ENCODE measurements at places on chromosomes 16 and 17.
A peak's percentile ranks its signal among the peaks of the same experiment; 100 is the strongest.

- no peak for DNase-seq
Measured at GRCh38 chr16:49600536-49600935, 226.9 kb downstream of the C16orf78 start.

DNA sequence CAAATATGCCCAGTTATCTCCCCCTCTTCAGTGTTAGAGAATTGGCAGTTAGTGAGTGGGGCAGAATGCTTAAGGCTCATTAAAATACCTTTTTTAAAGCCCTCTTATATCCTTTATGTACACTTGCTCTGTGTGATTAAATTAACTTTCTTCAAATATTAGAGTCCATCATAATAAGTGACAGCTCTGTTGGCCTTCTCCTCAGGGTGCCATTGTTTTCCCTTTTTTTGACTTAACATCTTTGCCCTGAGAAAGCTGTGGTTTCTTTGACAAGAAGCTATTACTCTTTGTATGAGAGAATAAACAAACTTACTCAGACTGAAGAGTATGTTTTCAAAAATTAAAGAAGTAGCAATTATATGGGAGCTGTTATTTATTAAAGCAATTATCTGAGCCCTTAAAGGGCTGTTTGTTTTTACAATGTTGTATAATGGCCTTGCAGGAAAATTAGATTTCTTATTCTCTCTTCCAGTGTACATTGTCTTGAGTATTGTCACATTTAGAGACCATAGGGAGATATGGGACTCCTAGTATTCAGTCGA lies 13.4 kb downstream of the RBBP6 start:
- DNase-seq: no peak

DNA sequence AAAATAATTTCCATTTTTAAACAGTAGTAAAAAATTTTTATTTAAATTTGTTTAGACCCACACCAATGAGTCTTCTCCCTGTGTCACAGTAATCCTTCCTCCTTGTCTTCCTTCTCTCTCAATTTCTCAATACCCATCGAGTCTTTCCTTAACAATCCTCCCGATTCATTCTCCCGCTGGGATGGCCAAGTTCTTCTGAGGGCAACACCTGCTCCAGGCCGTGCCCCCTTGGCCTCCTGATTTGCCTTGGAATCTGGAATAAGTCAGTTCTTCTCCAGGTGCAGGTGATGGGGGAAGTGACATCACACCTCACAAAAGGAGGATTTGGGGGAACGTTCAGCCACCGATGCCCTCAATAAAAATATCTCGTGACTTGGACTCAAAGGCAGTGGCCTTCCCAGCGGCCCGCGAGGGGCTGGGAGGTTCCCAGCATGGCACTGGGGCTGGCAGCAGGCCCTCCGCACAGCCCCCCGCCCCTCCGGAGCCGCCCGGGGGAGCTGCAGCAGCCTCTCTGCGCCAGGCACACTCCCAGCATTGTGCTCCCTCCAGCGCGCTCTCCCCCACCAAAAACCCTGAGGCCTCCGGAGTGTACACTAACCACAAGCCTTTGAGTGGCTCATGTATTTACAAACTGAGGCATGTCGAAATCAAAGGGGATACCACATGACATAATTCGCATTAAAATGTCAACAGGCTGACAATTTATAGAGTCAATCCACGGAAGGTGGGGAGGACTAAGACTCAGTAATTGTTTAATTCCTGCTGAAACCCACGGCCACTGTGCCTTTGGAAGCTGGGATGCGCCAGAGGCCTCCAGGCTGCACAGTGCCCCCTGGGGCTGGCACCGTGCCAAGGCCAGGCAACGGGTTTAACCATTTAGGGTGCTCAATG lies 120.5 kb downstream of the ZFHX3 start:
- peak; percentile 90 for DNase-seq

DNA sequence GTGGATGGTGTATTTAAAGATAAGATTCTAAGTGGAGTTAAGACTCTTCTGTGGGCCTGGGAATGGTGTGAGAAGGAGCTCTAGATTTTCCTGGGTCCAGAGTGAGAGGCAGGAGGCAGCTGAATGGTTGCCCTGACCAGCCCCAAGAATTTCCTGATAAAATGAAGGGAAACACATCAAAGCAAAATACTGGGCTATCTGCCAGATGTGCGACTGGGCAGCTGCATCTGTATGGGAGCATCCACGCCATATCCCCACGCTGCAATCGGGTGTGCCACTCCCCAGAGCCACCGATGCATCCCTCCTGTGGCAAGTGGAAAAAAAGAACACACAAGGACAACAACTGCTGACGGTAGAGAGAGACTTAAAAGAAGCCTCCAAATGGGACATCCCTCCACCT lies 84.3 kb upstream of the COX10 start:
- DNase-seq: no peak

DNA sequence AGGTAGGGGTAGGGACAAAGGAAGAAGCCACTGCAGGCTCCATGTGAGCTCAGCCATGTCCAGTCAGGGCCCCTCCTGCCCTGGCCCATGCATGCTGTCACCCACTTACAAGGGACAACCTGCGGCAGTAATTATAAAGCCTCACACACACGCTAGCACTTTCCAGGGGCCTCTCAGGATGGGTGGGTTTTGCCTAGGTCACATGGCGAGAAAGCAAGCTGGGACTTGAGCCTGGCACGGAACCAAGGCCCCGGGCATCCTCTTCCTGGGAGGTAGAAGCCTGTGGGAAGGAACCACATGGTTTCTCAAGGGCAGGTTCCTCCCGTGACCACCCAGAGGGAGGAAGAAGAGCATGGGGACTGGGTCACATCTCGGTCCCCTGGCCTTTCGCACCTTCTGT lies 7.0 kb downstream of the ZNF319 start:
- DNase-seq: no peak

DNA sequence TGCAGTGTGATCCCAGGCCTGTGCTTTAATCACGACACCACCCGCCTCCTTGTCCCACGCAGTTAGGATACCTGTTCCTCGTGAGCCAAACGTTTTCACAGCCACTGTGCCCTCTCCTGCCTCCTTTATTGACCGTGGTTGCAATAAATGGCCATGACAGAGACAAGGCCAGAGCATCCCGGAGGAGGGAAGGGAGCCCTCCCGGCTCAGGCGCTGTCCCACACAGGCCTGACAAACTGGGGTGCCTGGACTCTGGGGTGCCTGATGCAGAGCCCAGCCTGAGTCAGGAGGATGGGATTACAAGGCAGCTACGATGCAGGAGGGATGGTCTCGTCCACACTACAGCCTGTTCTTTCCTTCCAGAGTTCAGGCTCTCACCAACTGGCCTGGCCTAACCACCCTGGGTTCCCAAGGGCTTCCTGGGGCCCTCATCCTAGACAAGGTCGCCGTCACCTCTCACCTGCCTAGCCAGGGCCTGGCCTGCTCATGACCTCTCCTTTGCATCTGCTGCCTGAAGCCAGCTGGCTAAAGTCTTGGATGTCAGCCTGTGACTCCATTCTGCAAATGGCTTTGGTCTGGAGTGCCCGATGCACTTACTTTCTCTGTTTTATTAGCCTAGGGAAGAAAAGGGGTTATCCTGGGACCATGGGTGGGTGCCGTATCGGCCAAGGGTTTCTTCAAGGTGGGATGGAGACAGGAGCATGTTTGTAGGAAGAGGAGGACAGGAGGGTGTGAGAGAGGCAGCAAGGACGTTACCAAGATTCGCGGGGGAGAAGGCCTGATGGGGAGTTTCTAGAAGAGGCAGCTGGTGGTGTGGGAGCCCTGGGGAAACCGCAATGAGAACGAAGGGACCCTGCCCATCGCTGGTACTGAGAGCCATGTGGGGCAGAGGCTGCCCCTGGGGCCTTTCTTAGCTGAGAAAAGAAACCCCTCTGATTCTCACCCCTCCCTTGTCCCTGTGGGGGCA lies 234.3 kb upstream of the TNRC6C start:
- DNase-seq: no peak

- DNase-seq: no peak
Measured at GRCh38 chr16:4090351-4090851, 25.8 kb downstream of the ADCY9 start.

DNA sequence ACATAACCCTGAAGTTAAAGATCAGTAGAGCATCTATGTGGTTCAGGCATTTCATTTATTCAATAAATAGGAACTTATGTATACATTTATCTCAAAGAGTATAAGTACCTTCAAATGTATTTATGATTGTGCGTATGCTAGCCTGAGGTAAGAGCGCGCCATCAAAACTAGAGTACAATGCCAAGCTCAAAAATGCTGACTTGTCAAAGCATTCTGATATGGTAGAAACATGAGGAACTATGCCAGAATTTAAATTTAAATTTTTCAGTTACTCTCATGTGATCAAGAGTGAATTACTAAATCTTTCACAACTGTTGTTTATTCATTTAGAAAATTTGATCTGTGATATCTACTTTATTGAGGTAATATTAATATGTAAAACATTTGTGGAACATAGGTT lies 225.5 kb upstream of the CDH8 start:
- no peak for DNase-seq

GRCh38 chr16:89842471-89843408 lies 14.5 kb downstream of the SPIRE2 start:
- peak; percentile 16 for DNase-seq

GRCh38 chr17:74854792-74855191 lies 4.9 kb downstream of the GRIN2C start:
- DNase-seq: no peak

GRCh38 chr17:62804822-62805221 lies 3.3 kb downstream of the MARCHF10 start:
- peak; percentile 69 for DNase-seq

DNA sequence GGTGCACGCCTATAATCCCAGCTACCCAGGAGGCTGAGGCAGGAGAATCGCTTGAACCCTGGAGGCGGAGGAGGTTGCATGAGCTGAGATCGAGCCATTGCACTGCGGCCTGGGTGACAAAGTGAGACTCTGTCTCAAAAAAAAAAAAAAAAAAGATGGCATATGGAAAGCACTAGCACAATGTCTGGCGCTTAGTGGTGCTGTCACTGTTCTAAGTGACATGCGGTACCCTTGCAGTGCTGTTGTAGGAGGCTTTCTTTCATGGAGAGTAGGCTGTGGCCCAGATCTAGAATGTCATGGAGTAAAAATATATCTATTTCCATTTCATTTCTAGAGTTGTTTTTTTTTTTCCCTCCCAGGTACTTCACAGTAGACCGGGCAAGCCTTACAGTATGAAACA lies 14.6 kb upstream of the METTL9 start:
- DNase-seq: no peak

- no peak for DNase-seq
Measured at GRCh38 chr17:71828182-71828596, 292.6 kb upstream of the SOX9 start.

- no peak for DNase-seq
Measured at GRCh38 chr17:78185981-78186691, 716 bp downstream of the TK1 start.

DNA sequence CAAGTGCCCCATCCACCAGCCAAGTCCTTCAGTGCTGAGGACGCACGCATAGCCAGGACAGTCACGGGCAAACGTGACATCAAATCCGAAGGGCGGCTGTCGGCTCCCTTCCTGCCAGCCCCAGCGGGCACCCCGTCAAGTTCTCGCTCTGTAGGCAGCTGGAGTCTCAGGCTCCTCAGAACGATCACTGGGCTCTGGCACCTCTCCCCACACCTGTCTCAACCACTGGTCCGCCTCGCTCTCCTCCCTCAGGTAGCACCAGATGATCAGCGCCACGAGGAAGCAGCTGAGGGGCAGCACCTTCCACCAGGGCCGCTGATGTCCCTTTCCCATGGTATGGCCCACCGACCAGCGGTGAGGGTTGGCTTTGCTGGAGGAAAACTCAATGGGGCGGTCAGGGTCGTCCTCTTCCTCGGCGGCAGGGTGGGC lies 422 bp downstream of the UQCC4 start:
- no peak for DNase-seq

- no peak for DNase-seq
Measured at GRCh38 chr16:15747937-15748336, 97.9 kb downstream of the NDE1 start.

- no peak for DNase-seq
Measured at GRCh38 chr17:75476752-75477489, 20.5 kb downstream of the TMEM94 start.

- no peak for DNase-seq
Measured at GRCh38 chr16:28003923-28004322, 59.6 kb downstream of the GSG1L start.

GRCh38 chr17:16398270-16399267 lies 16.8 kb upstream of the TRPV2 start:
- peak; percentile 65 for DNase-seq

GRCh38 chr17:36894925-36895324 lies 42.4 kb upstream of the LHX1 start:
- DNase-seq: no peak

DNA sequence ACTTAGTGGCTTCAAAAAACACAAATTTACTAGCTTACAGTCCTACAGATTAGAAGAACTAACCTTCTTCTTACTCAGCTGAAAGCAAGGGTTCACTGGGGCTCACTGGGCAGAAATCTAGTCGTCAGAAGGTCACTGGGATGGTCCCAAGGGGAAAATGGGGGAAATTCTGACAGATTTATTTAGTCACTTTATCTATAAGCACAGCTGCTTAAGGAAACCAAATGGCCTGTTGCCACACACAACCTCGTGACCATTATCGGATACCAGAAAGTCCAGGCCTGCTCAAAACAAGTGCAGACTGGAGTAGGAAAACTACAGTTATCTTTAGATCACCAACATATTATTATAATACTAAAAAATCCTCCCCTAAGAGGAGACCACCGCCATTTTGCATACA lies 374.6 kb upstream of the ASIC2 start:
- DNase-seq: no peak

- DNase-seq: no peak
Measured at GRCh38 chr17:74635418-74635817, 11.9 kb upstream of the CD300E start.

- no peak for DNase-seq
Measured at GRCh38 chr16:58649707-58650106, 20.1 kb upstream of the CNOT1 start.

DNA sequence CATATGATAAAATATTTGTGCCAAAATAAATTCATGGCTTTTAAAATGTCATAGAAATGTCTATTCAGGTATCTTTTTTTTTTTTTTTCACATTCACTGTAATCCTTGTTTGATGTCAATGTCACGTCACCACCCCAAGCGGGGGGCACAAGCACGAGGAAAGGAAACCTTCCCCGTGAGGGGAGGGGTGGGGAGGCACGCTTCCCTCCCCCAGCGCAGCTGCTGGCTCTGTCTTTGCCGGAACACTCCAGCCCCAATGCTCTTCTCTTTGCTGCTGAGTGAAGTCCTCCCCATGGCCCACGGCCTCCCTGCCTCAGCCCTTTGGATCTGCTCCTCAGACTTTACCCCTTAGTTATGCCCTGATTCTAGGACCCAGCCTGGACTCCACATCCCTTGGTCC lies 1.5 kb downstream of the SLC35G3 start:
- DNase-seq: no peak

DNA sequence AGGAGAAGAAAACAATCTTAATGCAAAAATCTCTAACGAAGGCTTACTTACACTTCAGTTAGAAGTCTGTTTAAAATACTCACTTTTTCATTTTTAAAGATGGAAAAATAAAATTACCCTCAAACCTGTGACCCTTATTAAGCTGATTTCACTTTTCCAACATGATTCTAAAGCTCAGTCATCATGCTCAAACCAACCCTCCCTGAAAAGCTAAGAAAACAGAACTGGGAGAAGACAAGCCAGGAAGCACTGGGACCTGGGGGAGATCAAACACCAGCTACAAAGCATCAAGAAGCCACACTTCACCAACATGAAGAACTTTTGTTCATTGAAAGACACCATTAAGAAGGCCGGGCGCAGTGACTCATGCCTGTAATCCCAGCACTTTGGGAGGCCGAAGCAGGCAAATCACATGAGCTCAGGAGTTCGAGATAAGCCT lies 88.8 kb downstream of the LITAF start:
- DNase-seq: no peak

Data from epithelial cell of prostate (primary cell).